Activated CD8-positive, alpha-beta memory T cell treated with anti-CD3 and anti-CD28 coated beads for 4 hours (primary cell): ENCODE measurements at places on chromosomes 12 and 14.
A peak's percentile ranks its signal among the peaks of the same experiment; 100 is the strongest.

DNA sequence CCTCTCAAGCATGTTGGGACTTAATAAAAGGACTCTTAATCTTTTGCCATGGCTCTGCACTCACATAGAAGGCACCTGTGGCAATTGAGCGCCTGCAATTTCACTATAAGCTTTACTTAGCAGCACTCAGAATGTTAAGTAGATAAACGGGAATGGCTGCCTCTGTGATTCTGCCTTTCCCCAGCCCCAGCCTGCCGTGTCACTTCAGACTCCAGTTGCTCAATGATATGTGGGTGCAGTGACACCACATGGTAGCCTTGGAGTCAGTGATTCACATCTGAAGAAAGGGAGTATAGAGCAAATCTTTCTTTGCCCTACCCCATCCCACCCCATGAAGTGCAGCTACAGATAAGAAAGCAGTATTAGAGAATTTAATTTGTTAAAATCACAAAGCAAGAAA, 96.1 kb downstream of the ZFC3H1 start:
- no peak for DNase-seq

DNA sequence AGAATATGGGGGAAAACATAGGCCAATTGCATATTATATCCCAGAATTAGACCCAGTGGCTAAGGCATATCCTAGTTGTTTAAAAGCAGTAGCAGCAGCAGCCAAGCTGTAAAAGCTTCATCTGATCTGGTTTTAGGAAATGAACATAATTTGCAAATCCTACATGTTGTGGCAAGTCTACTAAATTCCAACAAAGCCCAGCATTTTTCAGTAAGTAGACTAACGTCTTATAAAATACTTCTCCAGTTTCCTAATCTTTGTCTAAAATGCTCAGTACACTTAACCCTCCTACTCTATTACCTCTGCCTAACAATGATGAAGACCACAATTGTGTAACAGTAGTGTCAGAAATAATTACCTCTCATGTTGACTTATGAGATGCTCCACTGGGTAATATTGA, 70.9 kb upstream of the RERGL start:
- no peak for DNase-seq

- DNase-seq, result no peak
Measured at GRCh38 chr12:32600681-32601080, 78.4 kb upstream of the DNM1L start.

DNA sequence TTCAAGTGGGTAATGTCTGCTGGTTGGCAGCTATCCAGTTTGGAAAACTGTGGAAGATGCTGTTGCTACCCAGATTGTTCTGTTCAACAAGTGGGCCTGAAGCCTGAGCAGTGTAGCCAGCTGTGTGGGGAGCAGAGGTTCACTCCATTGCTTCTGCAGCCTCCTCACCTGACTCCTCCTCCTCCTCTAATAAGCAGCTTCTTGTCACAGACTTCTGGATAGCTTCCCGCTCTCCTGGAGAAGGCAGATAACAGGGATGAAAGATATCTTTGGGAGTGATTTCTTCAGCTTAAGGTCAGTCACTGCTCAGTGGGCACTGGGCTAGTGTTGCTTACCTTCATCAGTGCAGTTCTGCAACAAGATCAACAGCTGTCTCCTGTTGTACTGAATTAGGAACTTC, 2.0 kb downstream of the POP5 start:
- no peak for DNase-seq

- DNase-seq, result no peak
Measured at GRCh38 chr12:39755478-39755877, 135.9 kb upstream of the ABCD2 start.

- no peak for DNase-seq
Measured at GRCh38 chr14:105866841-105867321, 340.5 kb downstream of the TMEM121 start.

DNA sequence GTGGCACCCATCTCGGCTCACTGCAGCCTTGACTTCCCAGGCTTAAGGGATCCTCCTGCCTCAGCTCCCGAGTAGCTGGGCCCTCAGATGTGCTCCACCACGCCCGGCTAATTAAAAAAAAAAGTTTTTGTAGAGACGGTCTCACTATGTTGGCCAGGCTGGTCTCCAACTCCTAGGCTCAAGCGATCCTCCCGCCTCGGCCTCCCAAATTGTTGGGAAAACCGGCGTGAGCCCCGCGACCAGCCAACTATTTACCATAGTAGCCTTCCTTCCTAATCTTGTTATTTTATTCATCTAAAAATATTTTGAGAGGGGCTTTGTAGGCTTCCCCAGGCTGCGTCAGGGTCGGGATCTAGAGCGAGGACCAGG, 25.4 kb upstream of the YY1 start:
- no peak for DNase-seq

DNA sequence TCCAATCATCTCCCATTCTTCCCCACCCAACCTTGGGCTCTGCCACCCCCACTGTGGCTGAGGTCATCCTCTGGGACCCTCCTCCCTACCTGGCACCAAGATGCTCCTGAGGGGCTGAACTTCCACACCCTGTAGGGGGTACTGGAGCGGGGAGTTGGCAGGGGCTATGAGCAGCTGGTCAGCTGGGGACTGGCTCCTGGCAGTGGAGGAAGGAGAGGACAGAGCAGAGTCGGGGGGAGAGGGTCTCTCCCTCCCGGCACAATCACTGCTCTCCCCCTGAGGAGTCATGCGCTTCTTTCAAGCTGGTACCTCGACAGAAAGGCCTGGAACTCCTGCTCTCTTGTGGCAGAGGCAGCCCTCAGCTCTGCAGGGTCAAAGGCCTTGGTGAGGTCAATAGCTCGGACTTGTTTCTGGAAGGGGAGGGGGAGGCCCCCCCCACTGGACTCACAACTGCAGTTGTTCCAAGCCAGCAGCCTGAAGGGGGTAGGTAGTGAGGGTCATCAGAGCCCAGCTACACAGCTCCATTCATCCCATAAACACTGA, 2.0 kb downstream of the B4GALNT1 start:
- DNase-seq, result no peak

DNA sequence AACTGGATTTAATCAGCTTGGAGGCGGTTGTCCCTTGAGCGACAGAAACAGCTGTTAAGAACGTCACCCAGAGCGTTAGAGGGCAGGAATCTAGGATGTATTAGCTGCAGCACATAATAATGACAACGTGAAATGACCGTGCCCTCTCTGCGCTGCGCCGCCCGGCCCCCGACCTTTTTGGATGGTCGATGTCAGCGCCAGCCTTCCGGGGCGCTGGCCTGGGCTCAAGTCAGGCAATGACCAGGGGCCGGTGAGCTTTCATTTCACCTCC, 427 bp upstream of the TMEM120B start:
- no peak for DNase-seq

- DNase-seq, result no peak
Measured at GRCh38 chr12:122097927-122098756, 19.6 kb downstream of the MLXIP start.

- DNase-seq, result no peak
Measured at GRCh38 chr14:50967790-50968189, 23.5 kb upstream of the PYGL start.

DNA sequence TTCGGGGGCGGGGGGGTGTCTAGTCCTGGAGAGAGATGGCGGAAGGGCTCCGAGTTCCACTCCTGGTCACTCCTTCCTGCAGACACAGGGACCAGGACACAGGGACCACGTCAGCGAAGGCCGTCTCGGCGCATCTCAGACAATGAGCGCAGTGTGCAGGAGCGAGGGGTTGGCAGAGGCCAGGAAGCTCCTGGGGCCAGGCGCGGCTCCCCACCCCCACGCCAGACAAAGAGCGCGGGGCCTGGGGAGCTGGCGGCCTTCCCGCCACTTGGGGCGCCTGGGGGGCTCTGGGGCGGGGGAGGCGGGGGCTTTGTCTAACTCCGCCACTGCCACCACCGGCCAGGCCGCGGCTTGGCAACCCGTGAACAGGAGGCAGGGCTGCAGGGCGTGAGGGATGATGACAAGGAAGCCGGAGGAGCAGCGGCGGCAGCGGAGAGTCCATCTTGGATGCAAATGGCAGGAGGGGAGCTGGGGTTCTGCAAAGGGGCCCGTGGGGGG, 2.2 kb downstream of the CDK2AP1 start:
- DNase-seq, result no peak

DNA sequence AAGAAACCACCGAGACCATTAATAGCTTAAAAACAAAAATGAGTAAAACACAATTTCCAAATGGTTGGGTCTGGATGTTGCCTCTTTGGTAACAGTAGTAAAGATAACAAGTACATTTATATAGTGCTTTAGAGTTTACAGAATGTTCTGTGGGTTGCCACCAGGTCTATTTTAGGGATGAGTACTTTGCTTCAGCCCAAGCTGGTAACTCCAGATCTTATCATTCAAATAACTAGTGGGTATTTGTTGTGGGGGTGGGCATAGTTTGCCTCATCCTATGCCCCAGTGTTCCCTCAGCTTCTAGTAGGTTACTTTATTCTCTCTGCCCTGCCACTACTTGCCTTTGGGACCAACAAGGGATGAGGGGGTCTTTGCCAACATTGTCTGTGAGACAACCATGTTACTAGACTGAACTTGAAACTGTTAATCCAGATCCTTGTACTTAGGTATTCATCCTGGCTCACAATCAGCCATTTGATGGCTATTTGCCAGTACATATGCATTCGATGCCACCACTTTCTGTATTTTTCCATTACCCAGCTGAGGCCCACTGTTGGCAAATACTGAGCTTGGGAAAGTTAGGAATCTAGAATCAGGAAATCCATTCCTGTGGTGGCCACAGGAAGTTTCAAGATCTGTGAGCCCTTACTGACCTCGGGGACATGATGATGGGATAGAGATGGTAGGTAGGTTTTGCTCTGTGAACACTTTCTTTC, 17.6 kb upstream of the AKAP6 start:
- no peak for DNase-seq

GRCh38 chr12:53325511-53326061, 4.2 kb upstream of the AAAS start:
- DNase-seq, result peak; percentile 2

- no peak for DNase-seq
Measured at GRCh38 chr12:24363177-24363754, 413.8 kb upstream of the SOX5 start.

DNA sequence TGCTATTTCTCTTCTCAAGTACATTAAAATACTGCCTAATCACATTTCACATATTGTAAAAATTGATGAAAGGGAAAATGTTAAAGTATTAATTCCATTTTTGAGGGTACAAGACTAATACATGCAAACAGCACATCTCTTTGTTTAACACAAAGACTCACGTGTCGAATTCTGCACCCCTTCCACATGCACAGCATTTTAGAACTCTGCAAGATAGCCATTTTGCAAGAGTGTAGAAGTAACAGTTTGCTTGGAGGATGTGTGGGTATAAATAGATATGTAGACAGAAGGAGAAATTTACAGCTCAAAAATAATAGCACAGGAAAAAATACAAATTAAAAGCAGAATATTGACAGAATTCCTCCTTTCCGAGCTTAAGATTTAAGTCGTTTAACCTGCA, 2.5 kb downstream of the GRIN2B start:
- no peak for DNase-seq

- no peak for DNase-seq
Measured at GRCh38 chr14:44404036-44404435, 103.0 kb downstream of the FSCB start.

GRCh38 chr12:93154753-93155480, 222.8 kb upstream of the NUDT4 start:
- DNase-seq, result no peak

- DNase-seq, result no peak
Measured at GRCh38 chr14:89493406-89493805, 76.4 kb upstream of the FOXN3 start.

- no peak for DNase-seq
Measured at GRCh38 chr12:3976351-3976938, 103.2 kb upstream of the PARP11 start.

- DNase-seq, result no peak
Measured at GRCh38 chr14:104712881-104713734, 10.9 kb upstream of the ADSS1 start.
